ENCODE measurements at places on chromosomes 5 and 9.

- H3K36me3 ChIP-seq: no peaks in the 10 kb centered on the region
- DNase-seq: no peak
- peaks cover 2% of the 10 kb centered on the region for H3K4me1 ChIP-seq
- H3K4me3 ChIP-seq: no peak overlapping the region
Measured at GRCh38 chr5:5165541-5166002, 25.4 kb downstream of the ADAMTS16 start.

GRCh38 chr9:119509291-119509905 lies 140.2 kb upstream of the BRINP1 start:
- no peak overlapping the region for H3K27ac ChIP-seq
- DNase-seq: no peak
- no peaks in the 10 kb centered on the region for H3K4me1 ChIP-seq
- H3K4me3 ChIP-seq: no peak overlapping the region
- no peaks in the 10 kb centered on the region for H3K36me3 ChIP-seq

DNA sequence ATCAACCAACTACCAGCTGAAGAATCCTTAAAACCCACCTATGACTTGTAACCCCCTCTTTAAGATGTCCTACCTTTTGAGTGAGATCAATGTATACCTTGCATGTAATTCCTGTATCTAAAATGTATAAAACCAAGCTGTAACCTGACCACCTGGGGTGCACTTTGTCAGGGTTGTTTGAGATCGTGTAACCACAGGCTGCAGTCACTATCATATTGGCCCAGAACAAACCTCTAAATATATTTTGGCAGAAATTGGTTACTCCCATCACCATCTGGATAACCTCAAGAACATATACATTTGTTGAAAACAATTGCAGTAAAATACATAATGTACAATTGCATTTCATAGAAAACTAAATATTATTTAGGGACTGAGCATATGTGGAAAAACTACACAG lies 8.4 kb downstream of the CARNMT1 start:
- DNase-seq: no peak
- no peaks in the 10 kb centered on the region for H3K27me3 ChIP-seq
- H3K27ac ChIP-seq: no peak overlapping the region

DNA sequence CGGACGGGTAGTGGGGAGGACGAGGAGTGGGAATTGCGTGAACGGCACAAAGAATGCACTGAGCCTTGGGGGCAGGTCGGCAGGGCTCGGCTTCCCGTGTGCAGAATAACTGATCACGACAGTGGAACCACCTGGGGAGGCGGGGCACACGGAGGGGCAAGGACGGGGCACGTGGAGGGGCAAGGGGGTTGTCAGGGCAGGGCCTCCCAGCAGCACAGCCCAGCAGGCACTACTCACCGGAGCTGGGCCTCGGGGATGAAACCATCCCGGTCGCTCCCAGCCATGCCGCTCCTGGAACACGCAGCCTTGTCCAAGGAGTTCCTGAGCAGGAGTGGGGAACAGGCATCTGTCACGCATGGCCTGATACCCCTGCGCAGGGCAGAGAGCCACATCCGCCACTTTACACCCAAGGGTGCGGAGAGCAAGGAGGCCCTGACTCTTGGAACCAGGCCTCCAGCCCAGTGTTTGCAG lies 33.4 kb downstream of the SARDH start:
- peaks cover 32% of the 10 kb centered on the region for H3K4me1 ChIP-seq
- DNase-seq: no peak
- H3K27me3 ChIP-seq: no peaks in the 10 kb centered on the region
- no peaks in the 10 kb centered on the region for H3K36me3 ChIP-seq
- no peak overlapping the region for H3K27ac ChIP-seq
- H3K4me3 ChIP-seq: no peak overlapping the region

- H3K4me1 ChIP-seq: no peaks in the 10 kb centered on the region
- H3K4me3 ChIP-seq: no peak overlapping the region
- H3K27me3 ChIP-seq: peaks cover 26% of the 10 kb centered on the region
- no peaks in the 10 kb centered on the region for H3K36me3 ChIP-seq
- DNase-seq: no peak
- no peak overlapping the region for H3K27ac ChIP-seq
Measured at GRCh38 chr9:96080364-96080763, 204.9 kb downstream of the ERCC6L2 start.

DNA sequence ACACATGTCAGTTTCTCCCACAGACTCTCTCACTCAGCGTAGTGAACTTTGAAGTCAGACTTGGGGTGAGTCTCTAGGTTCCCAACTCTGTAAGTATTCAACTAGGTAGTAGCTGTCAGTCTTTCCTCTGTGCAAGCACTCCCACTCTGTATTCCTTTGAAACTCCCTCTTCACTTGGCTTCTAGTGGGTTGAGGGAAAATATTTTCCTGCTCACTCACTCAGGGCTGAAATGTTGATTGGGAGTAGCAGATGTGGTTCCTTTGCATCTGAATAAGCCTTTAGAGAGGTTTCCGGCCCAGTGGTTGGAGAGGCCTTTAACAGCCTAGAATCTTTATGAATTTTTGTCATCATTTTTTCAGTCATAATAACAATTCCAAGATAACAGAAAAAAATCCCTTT lies 18.1 kb upstream of the ARRDC3 start:
- H3K27me3 ChIP-seq: no peaks in the 10 kb centered on the region
- no peak overlapping the region for H3K4me3 ChIP-seq
- DNase-seq: no peak
- H3K36me3 ChIP-seq: no peaks in the 10 kb centered on the region
- no peaks in the 10 kb centered on the region for H3K4me1 ChIP-seq
- H3K27ac ChIP-seq: no peak overlapping the region

- no peaks in the 10 kb centered on the region for H3K27me3 ChIP-seq
- H3K4me3 ChIP-seq: no peak overlapping the region
- H3K27ac ChIP-seq: no peak overlapping the region
Measured at GRCh38 chr5:2695200-2695891, 56.1 kb downstream of the IRX2 start.

DNA sequence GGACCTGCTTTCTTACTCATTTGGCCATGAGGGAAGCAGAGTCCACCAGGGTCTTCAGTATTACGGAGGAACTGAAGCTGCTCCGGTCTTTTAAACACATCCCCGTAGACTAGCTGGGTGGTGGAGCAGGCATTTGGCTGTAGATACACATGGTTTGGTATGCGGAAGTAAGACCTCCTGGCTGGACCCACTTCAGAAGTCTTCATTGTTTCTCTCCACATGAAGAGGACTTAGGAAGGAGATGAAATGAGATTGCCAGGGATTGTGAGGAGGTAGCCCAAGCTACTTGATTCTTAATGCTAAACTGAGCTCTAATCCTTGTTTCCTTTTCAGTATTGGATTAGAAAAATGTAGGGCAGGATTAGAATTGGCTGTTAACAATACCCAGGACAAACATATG lies 32.9 kb downstream of the STXBP1 start:
- H3K4me1 ChIP-seq: no peaks in the 10 kb centered on the region
- H3K27ac ChIP-seq: no peak overlapping the region
- H3K36me3 ChIP-seq: no peaks in the 10 kb centered on the region
- peaks cover 4% of the 10 kb centered on the region for H3K27me3 ChIP-seq
- no peak for DNase-seq

- H3K4me3 ChIP-seq: no peak overlapping the region
- H3K4me1 ChIP-seq: no peaks in the 10 kb centered on the region
- no peak for DNase-seq
- H3K27ac ChIP-seq: no peak overlapping the region
- no peaks in the 10 kb centered on the region for H3K36me3 ChIP-seq
Measured at GRCh38 chr5:60185231-60186099, 291.9 kb upstream of the PDE4D start.

DNA sequence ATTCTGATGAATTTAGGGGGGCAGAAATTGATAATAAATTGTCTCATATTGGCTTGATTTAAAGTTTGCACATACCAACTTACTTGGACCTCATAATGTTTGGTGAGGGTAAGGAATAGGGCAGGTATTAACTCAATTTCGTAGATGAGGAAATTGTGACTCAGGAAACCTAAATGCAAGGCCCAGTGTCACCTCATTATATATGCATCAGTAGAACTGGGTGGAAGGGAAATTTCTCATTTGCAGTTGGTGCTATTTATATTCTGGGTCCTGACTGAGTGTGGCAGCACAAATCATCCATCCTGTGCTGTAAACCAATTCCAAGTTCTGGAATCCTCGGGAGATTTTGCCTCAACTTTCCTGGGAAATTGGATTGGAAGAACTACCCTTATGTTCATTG lies 103.0 kb downstream of the SPATA31D1 start:
- H3K27me3 ChIP-seq: no peaks in the 10 kb centered on the region
- DNase-seq: no peak
- no peaks in the 10 kb centered on the region for H3K36me3 ChIP-seq
- H3K4me3 ChIP-seq: no peak overlapping the region

GRCh38 chr5:125660231-125660895 lies 762.8 kb upstream of the GRAMD2B start:
- no peak overlapping the region for H3K4me3 ChIP-seq
- H3K36me3 ChIP-seq: no peaks in the 10 kb centered on the region
- no peaks in the 10 kb centered on the region for H3K27me3 ChIP-seq
- H3K4me1 ChIP-seq: no peaks in the 10 kb centered on the region
- no peak overlapping the region for H3K27ac ChIP-seq

- H3K4me1 ChIP-seq: peaks cover 24% of the 10 kb centered on the region
- H3K36me3 ChIP-seq: no peaks in the 10 kb centered on the region
- no peak overlapping the region for H3K4me3 ChIP-seq
- DNase-seq: no peak
- peaks cover 1% of the 10 kb centered on the region for H3K27me3 ChIP-seq
Measured at GRCh38 chr5:14034963-14035362, 90.5 kb upstream of the DNAH5 start.

DNA sequence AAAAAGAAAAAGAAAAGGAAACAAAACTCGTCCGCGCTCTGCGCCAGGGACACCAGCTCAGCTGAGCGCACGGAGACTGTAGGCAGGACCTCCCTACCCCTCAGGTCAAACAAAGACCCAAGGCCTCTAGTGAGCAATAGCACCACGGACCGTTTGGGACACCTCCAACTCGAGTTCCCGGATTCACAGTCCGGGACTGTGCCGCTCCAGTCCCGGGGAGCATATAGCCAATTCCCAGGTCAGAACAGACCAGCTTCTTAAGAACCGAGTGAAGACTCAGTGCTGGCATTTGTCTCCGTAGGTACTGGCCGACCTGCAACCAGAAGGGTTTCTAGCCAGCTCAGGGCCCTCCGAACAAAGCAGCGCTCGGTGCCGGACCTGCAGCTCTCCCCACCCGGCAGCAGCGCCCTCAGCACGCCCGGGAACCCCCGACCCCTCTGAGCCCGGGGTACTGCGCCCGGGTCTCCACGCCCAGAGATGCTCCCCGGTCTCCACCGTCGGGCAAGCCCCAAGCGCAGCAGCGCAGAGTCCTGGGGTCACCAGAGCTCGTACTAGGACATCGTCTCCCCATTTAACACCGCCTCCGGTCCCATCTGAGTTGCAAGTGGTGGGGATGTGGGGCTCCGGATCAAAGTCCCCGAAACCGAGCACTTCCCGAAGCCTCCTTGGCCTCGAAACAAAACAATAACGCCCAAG lies 591 bp downstream of the ABCA1 start:
- H3K27ac ChIP-seq: no peak overlapping the region
- no peaks in the 10 kb centered on the region for H3K36me3 ChIP-seq
- H3K27me3 ChIP-seq: no peaks in the 10 kb centered on the region

DNA sequence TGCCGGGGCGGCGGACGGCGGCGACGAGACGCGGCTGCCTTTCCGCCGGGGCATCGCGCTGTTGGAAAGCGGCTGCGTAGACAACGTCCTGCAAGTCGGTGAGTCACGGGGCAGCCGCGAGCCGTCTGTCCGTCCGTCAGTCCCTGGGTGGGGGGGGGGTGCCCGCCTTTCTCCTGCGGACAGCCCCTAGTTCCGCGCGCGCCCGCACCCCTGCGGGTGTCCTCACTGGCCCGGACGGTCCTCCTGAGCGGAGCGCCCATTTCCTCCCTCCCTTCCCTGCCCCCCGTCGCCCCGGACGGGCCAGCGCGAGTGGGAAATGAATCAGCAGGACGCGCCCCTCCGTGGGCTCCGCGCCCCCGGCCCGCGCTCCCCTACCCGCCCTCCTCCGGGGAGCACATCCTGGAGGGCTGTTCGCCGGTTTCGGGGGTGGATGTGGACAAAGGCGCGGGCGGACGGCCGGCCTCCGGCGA lies 828 bp downstream of the ZSWIM6 start:
- no peak overlapping the region for H3K27ac ChIP-seq
- H3K4me3 ChIP-seq: peak overlapping the region; percentile 91
- peak; percentile 67 for DNase-seq
- H3K4me1 ChIP-seq: peaks cover 10% of the 10 kb centered on the region

DNA sequence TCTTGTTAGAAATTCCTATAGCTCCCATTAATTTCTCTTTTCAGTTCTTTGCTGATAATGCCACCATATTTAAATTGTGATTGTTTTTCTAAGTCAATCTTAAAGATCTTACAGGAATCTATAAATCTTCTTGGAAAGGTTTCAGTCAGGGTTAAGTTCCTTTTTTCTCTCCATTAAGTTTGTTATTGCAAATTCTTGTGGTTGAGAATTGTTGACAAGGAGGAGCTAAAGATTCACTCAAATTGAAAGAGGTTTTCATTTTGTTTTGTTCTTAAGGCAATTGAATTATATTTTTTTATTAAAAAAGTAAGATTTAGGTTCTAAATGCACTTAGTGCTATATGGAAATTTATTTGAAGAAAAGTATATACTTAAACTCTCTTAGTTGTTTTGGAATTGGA lies 213.4 kb downstream of the PRR16 start:
- H3K4me1 ChIP-seq: peaks cover 4% of the 10 kb centered on the region
- no peak overlapping the region for H3K27ac ChIP-seq
- no peaks in the 10 kb centered on the region for H3K36me3 ChIP-seq
- no peak overlapping the region for H3K4me3 ChIP-seq
- peak; percentile 33 for DNase-seq
- no peaks in the 10 kb centered on the region for H3K27me3 ChIP-seq

GRCh38 chr5:96852759-96853158 lies 23.5 kb upstream of the ERAP2 start:
- no peaks in the 10 kb centered on the region for H3K27me3 ChIP-seq
- no peaks in the 10 kb centered on the region for H3K36me3 ChIP-seq
- peaks cover 6% of the 10 kb centered on the region for H3K4me1 ChIP-seq

DNA sequence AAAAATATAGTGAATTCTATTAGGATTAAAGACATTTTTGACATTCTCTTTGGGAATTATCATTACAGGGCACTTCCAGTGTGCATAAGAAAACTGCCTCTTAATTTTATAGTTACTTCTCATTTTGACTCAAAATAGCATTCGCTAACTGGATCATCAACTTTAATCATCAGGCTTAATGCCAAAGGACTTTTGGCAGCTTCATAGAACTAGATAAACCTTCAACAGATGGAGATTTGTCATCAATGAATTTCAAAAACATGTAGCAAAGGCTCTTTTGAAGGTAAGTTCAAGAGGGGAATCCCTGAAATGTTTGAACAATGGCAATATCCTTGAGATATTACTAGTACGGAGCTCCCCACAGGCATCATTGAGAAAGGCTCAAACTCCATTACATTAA lies 447.2 kb downstream of the PDE4D start:
- H3K27ac ChIP-seq: no peak overlapping the region
- no peaks in the 10 kb centered on the region for H3K36me3 ChIP-seq
- H3K27me3 ChIP-seq: no peaks in the 10 kb centered on the region
- H3K4me1 ChIP-seq: no peaks in the 10 kb centered on the region

DNA sequence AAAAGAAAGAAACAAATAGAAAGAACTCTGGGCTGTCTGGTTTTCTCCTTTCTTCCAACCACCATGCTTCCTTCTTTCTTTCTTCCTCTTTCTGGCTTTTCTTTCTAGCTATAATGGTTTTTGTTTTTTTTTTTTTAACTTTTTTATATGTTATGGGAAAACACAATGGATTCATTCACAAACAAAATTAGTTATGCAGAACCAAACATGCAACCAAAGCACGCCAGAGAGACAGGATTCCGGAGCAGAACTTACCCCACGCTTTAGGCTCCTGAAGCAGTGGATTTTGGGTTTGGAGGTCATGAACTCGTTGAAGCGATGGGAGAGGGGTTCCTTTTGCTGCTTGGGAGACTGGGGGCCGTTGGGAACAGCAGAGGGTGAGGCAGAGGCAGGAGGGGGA lies 88.3 kb downstream of the USP20 start:
- no peak for DNase-seq
- no peaks in the 10 kb centered on the region for H3K4me1 ChIP-seq
- H3K27me3 ChIP-seq: no peaks in the 10 kb centered on the region
- H3K4me3 ChIP-seq: no peak overlapping the region
